Astrocyte (in vitro differentiated cells and primary cell): ENCODE measurements at places on chromosomes 11 and 22. TPM values are rescaled to one million over a fixed set of nuclear protein-coding genes. Genes with fewer than 3 reads are reported as not detected.
A peak's percentile ranks its signal among the peaks of the same experiment; 100 is the strongest.

PKDREJ gene
- not detected in 2 replicates for total RNA-seq

PRRG4 gene
- 0.14 and 0.45 TPM in 2 replicates for total RNA-seq

RIMBP3B gene
- total RNA-seq, result 0.12 and 0.16 TPM in 2 replicates

C11orf42 gene
- not detected in 2 replicates for total RNA-seq

B4GALNT4 gene
- 64.6 and 68.5 TPM in 2 replicates for total RNA-seq

HBB gene
- not detected in 2 replicates for total RNA-seq

MMP10 gene
- 1.1 and 1.2 TPM in 2 replicates for total RNA-seq

TREH gene
- total RNA-seq, result not detected in 2 replicates

DRD2 gene
- total RNA-seq, result 0.14 TPM in 1 of 2 replicates, not detected in the other

EIF3F gene
- 243 and 260 TPM in 2 replicates for total RNA-seq

DNA sequence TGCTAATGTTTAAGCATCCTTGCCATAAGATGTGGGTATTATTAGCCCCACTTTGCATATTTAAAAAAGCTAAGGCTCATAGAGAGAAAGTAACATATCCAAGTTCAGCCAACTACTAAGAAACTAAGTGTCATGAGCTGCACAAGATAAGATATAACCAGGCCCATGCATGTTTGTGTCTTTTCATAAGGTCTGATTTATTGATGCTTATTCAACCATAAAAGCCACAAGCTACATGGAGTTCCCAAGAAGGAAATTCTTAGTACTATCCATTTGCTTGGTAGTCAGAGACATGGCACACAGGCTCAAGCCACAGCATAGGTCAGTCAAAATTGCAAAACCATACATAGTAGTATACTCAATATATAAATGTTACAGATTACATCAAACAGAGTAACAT, 488.5 kb downstream of the SOX6 start:
- H3K36me3 ChIP-seq, result no peaks in the 10 kb centered on the region
- H3K4me3 ChIP-seq, result no peak overlapping the region
- H3K4me1 ChIP-seq, result no peaks in the 10 kb centered on the region
- DNase-seq, result peak; percentile 52
- H3K27ac ChIP-seq, result no peak overlapping the region

- no peak for DNase-seq
- H3K4me3 ChIP-seq, result no peak overlapping the region
- no peaks in the 10 kb centered on the region for H3K27me3 ChIP-seq
- H3K27ac ChIP-seq, result no peak overlapping the region
Observed at GRCh38 chr11:55970935-55971334, 1.2 kb upstream of the OR10AG1 start.

- no peaks in the 10 kb centered on the region for H3K4me1 ChIP-seq
- H3K27ac ChIP-seq, result no peak overlapping the region
- DNase-seq, result no peak
- H3K4me3 ChIP-seq, result no peak overlapping the region
- H3K27me3 ChIP-seq, result peaks cover 12% of the 10 kb centered on the region
- H3K36me3 ChIP-seq, result no peaks in the 10 kb centered on the region
Observed at GRCh38 chr11:119976805-119977560, 160.9 kb downstream of the TRIM29 start.

DNA sequence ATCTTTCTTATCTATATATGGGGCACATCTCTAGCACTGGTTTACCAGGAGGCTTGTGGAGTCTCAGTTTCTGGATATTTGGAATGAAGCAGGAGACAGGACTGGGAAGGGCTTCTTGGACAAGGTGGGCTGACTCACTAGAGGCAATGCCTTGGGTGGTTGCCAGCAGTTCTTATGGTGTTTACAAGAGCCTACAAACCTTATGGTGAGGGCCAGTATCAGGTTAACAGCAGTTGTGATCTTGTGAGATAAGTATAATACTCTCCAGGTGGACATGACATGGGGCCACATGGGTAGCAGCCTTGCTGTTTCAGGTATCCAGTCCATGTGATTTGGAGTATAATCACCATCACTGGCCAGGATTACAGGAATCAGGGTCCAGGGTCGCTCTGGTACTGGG, 10.2 kb downstream of the FUT4 start:
- peak; percentile 56 for DNase-seq
- H3K27me3 ChIP-seq, result no peaks in the 10 kb centered on the region
- peaks cover 6% of the 10 kb centered on the region for H3K4me1 ChIP-seq
- no peaks in the 10 kb centered on the region for H3K36me3 ChIP-seq

GRCh38 chr22:23564276-23564675, 15.8 kb downstream of the IGLL1 start:
- no peak overlapping the region for H3K4me3 ChIP-seq
- H3K27ac ChIP-seq, result no peak overlapping the region
- H3K27me3 ChIP-seq, result peaks cover 20% of the 10 kb centered on the region
- no peaks in the 10 kb centered on the region for H3K4me1 ChIP-seq

GRCh38 chr22:32994041-32994830, 63.9 kb downstream of the SYN3 start:
- no peak for DNase-seq
- no peak overlapping the region for H3K27ac ChIP-seq
- H3K4me3 ChIP-seq, result no peak overlapping the region
- no peaks in the 10 kb centered on the region for H3K36me3 ChIP-seq
- H3K27me3 ChIP-seq, result peaks cover 6% of the 10 kb centered on the region

- H3K36me3 ChIP-seq, result no peaks in the 10 kb centered on the region
- DNase-seq, result no peak
- peaks cover 19% of the 10 kb centered on the region for H3K4me1 ChIP-seq
- no peak overlapping the region for H3K27ac ChIP-seq
- no peaks in the 10 kb centered on the region for H3K27me3 ChIP-seq
- H3K4me3 ChIP-seq, result no peak overlapping the region
Observed at GRCh38 chr22:50310949-50311444, 3.6 kb upstream of the PLXNB2 start.

GRCh38 chr11:35214792-35215193, 75.8 kb downstream of the CD44 start:
- H3K27me3 ChIP-seq, result no peaks in the 10 kb centered on the region
- peak; percentile 100 for DNase-seq
- H3K36me3 ChIP-seq, result peaks cover 39% of the 10 kb centered on the region
- H3K4me3 ChIP-seq, result no peak overlapping the region
- H3K4me1 ChIP-seq, result peaks cover 33% of the 10 kb centered on the region
- peak overlapping the region; percentile 90 for H3K27ac ChIP-seq

DNA sequence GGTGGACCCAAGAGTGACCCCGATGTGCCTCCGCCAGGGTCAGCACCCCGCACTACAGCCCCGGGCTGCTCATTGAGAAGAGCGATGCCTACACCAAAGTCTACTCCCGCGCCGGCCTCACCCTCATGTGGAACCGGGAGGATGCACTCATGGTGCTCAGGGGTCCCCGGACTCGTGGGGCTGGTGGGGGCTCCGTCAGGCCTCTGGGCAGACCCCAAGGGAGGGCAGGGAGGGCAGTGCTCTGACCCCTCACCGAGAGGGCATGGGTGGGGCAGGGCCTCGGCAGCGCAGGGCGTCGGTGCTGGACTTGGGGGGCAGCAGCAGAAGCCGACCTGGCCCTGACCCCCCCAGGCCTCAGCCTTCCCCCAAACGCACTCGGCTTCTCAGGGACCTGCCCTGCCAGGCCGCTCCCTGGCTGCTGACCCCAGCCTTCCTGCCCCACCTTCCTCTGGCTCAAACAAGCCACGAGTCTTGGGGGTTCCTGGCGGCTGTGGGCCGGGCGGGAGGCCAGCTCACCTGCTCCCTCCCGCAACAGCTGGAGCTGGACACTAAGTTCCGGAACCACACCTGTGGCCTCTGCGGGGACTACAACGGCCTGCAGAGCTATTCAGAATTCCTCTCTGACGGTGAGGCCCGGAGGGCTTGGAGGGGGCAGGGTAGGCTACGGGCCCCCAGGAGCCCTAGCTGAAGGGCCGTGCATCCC, 2.9 kb downstream of the MUC2 start:
- H3K36me3 ChIP-seq, result no peaks in the 10 kb centered on the region
- no peak overlapping the region for H3K27ac ChIP-seq
- H3K4me3 ChIP-seq, result no peak overlapping the region
- no peak for DNase-seq

DNA sequence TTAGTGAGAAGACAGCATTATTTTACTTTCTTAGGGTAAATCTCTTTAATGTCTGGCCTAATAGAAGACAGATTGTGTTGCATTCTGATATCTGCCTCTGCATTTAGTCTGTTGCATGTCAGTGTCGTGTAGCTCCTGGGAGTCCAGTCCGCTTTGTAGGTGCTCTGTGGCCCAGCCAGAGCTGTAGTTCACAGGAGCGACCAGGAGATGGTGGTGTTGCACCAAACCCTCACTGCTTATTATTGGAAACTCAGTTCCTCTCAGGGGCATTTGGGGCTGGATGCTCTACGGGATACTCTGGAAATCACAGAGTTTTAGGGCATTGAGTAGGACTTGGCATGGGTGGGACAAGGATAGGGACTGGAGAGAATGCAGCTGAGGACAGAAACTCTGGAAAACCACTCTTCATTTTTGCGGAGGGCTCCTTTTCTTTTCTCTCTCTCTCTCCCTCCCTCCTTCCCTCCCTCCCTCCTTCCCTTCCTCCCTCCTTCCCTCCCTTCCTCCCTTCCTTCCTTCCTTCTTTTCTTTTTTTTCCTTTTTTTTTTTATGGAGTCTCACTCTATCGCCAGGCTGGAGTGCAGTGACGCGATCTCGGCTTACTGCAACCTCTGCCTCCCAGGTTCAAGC, 21.7 kb downstream of the MIAT start:
- peak; percentile 48 for DNase-seq
- no peak overlapping the region for H3K27ac ChIP-seq
- no peak overlapping the region for H3K4me3 ChIP-seq
- H3K4me1 ChIP-seq, result peaks cover 13% of the 10 kb centered on the region

GRCh38 chr11:69310934-69311766, 17.2 kb downstream of the MYEOV start:
- no peak overlapping the region for H3K4me3 ChIP-seq
- no peaks in the 10 kb centered on the region for H3K27me3 ChIP-seq
- DNase-seq, result no peak
- no peak overlapping the region for H3K27ac ChIP-seq

GRCh38 chr11:14267861-14268635, 90.9 kb downstream of the RRAS2 start:
- H3K4me1 ChIP-seq, result no peaks in the 10 kb centered on the region
- H3K4me3 ChIP-seq, result no peak overlapping the region
- no peaks in the 10 kb centered on the region for H3K27me3 ChIP-seq
- no peaks in the 10 kb centered on the region for H3K36me3 ChIP-seq
- no peak overlapping the region for H3K27ac ChIP-seq

DNA sequence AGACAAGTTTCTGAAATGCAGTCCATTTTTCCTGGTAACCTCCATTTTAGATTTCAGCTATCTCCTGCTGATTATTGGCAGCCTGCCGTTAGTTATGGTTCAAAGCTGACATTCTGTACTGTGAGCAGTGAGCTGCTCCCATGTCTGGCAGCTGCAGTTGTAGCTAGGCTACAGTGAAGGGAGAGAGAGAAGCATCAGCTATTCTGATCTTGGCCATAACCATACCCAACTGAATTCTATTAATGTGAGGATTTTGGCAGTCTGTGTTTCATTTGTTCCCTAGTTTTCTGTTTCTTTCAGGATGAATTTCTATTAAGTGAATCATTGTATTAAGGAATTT, 33.4 kb downstream of the SIK2 start:
- DNase-seq, result peak; percentile 71
- H3K4me1 ChIP-seq, result peaks cover 57% of the 10 kb centered on the region
- peak overlapping the region; percentile 78 for H3K27ac ChIP-seq
- no peaks in the 10 kb centered on the region for H3K27me3 ChIP-seq
- no peaks in the 10 kb centered on the region for H3K36me3 ChIP-seq
- no peak overlapping the region for H3K4me3 ChIP-seq

- no peak for DNase-seq
- no peak overlapping the region for H3K4me3 ChIP-seq
- no peaks in the 10 kb centered on the region for H3K36me3 ChIP-seq
- no peaks in the 10 kb centered on the region for H3K4me1 ChIP-seq
- no peak overlapping the region for H3K27ac ChIP-seq
Observed at GRCh38 chr11:96538622-96539021, 148.8 kb downstream of the JRKL start.

- peak; percentile 8 for DNase-seq
- H3K36me3 ChIP-seq, result no peaks in the 10 kb centered on the region
- H3K4me3 ChIP-seq, result no peak overlapping the region
- peaks cover 55% of the 10 kb centered on the region for H3K27me3 ChIP-seq
Observed at GRCh38 chr11:45371251-45372115, 85.3 kb upstream of the SYT13 start.

GRCh38 chr11:130891326-130891725, 25.0 kb downstream of the SNX19 start:
- no peaks in the 10 kb centered on the region for H3K27me3 ChIP-seq
- H3K27ac ChIP-seq, result no peak overlapping the region
- H3K36me3 ChIP-seq, result peaks cover 20% of the 10 kb centered on the region
- no peak overlapping the region for H3K4me3 ChIP-seq
- H3K4me1 ChIP-seq, result peaks cover 9% of the 10 kb centered on the region
- peak; percentile 49 for DNase-seq

GRCh38 chr11:10373340-10373739, 68.5 kb downstream of the ADM start:
- peaks cover 26% of the 10 kb centered on the region for H3K4me1 ChIP-seq
- no peak overlapping the region for H3K4me3 ChIP-seq

DNA sequence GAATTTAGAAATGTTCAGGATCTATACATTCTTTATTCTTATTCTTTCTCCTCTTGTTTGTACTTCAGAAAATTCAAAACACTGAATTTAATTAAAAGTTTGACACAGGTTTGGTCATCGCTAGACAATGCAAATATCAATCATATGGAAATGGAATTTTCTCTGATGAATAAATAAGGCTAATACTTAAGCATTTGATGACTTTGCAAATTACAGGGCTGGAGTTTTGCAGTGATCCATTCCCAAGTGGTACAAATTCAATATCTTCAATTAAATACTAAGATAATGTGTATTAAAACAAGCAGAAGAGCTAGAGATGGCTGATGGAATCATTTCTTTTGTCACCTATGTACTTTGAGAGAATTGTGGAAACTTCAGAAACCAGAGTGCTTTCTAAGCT, 439.6 kb downstream of the DYNC2H1 start:
- no peak for DNase-seq
- no peak overlapping the region for H3K27ac ChIP-seq
- H3K4me3 ChIP-seq, result no peak overlapping the region
- no peaks in the 10 kb centered on the region for H3K4me1 ChIP-seq

- H3K27ac ChIP-seq, result no peak overlapping the region
- H3K27me3 ChIP-seq, result peaks cover 34% of the 10 kb centered on the region
- no peak for DNase-seq
- no peak overlapping the region for H3K4me3 ChIP-seq
Observed at GRCh38 chr11:45385844-45386243, 99.7 kb upstream of the SYT13 start.

- H3K27me3 ChIP-seq, result no peaks in the 10 kb centered on the region
- no peaks in the 10 kb centered on the region for H3K36me3 ChIP-seq
- no peaks in the 10 kb centered on the region for H3K4me1 ChIP-seq
- no peak for DNase-seq
- no peak overlapping the region for H3K27ac ChIP-seq
Observed at GRCh38 chr11:19826606-19827005, 114.0 kb downstream of the NAV2 start.

DNA sequence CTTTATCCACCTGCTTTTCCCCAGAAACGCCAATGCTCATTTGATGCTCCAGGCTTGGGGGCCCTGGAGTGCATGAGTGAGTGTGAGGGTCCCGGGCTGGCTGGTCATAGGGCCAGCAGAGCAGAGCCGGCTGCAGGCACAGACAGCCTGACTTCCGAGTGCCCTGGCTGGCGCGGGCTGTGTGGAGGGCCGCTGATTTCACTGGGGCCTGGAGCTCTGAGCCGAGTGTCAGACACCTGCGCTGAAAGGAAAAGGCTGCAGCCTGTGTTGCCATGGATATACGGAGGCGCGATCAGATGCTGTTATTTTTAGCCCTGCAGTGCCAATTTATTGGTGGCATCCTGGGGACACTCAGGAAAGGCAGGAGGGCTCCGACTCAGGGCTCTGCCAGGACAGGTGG, 87.6 kb downstream of the ST3GAL4 start:
- no peak overlapping the region for H3K27ac ChIP-seq
- no peaks in the 10 kb centered on the region for H3K36me3 ChIP-seq
- H3K4me3 ChIP-seq, result no peak overlapping the region
- H3K27me3 ChIP-seq, result no peaks in the 10 kb centered on the region
- no peaks in the 10 kb centered on the region for H3K4me1 ChIP-seq
